ENCODE measurements at places on chromosomes 1 and 21.
A peak's percentile ranks its signal among the peaks of the same experiment; 100 is the strongest.

DNA sequence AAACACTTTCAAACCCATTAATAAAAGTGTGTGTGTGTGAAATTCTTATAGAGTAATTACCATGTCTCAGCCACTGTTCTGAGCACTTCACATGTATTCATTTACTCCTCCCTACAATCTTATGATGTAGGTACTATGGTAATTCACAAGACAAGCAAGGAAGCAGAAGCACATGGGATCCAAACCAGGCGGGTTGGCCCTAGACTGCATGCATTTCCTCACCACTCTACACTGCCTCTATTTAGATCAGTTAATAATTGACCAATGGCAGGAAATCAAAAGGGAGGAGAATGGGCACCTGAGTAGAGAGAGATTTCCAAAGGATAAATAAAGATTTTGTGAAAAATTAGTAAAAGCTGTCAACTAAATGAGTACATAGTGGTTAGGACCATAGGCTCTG, 15.7 kb downstream of the MAP3K21 start:
- peak; percentile 42 for DNase-seq

- no peak for DNase-seq
Measured at GRCh38 chr1:30001732-30002039, 721.7 kb downstream of the MATN1 start.

DNA sequence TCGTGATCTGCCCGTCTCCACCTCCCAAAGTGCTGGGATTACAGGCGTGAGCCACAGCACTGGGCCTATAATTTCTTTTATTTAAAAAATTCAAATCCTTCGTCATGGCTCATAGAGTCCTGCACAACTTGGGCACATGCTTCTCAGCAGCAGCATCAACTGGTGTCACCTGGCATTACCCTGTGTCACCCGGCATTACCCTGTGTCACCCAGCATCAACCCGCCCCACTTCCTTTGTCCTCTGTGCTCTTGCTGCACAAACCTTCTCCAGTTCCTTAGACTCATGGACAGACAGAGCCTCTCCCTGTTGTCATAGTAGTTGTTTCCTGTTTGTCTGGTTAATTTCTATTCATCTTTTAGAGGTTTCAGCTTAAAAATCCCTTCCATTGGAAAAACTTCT, 121.2 kb upstream of the SERBP1 start:
- DNase-seq, result no peak

DNA sequence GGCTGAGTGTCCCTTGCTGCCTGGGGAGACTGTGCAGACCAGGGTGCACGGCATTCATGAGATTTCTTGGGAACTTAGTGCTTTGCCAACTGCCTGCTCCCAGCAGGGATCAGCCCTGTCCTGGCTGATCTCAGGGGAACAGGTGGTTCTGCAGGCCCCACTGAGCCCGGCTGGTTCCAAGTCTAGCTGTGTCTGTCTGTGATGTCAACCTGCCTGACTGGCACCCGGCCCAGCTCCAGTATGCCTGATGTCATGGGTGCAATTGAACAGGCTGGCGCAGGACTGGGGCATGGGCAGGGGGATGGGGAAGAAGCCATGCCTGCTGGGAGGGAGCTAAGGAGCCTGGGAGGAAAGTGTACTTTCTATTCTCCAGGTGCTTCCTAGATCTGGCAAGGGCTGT, 227.1 kb downstream of the GRIK3 start:
- no peak for DNase-seq

- peak; percentile 67 for DNase-seq
Measured at GRCh38 chr1:41322835-41323234, 38.4 kb upstream of the FOXO6 start.

DNA sequence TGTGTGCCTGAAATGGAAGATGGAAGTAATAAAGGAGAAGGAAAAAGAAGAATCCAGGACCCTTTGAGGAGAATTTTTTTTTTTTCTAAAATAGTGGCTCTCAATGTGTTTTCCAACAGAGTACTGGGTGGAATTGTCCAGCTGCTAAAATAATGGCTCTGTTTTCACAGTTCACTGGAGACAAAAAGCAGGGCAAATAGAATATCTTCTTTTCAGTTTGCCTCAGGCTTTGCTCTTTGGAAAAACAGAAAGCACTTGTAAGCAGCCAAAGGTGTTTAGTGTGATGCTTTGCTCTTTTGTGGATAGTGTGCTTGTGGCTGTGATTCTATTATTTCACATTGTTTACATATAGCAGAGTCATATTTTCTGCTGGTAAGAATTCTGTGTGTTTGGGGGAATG, 77.4 kb upstream of the MROH9 start:
- DNase-seq, result no peak

DNA sequence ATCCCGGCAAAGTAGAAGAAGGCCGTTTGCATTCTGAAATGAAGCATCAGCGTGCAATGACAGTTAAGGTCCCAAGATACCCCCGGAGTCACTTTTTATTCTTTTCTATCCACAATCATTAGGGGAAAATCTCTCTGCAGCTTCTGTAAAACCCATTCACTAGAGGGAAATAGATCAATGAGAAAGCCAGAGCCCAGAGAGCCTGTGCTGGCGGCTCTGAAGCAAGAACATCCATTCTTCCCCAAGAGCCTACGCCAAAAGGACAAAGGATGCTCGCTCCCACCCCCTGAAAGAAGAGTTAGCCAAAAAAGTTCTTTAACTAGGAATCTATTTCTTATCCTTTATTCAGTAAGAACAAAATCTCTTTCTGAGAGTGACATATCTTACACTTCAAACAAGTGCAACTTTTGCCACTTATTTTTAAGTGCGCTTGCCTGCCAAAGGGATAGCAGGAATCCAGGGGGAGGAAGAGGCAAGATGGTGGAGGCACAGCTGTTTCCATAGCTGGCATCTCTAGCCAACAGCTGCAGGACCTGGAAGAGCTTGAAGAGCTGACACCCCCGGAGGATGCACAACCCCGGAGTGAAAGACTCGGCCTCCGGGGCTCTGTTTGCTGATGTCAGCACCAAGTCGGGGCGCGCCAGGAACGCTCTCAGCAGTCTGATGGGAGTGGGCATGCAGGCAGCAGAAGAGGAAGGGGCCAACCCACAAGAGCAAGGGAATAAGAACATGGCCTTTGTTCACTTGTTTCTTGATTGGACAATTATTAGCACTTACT, 68.7 kb downstream of the KCNN3 start:
- DNase-seq, result no peak

DNA sequence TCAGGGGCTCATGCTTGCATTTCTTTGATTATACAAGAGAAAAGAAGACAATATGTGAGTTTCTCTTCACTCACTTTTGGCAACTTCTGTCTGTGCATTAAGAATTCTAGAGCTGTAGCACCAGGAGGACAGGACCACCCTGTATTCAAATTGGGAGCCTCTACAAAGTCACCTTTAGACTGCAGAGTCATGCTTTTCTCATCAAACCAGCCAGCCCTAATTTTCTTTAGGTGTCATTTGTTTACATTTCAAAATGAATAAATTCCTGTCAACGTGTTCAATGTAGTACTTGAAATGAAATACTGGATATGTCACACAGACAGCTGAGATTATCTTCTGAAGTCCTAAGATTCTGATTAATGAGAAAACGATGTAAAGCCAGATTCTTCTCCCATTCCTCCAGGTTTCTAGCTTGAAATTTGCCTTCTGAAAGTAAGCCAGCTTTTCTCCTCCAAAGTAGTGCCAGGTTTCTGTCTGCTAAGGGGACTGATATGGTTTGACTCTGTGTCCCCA, 177.2 kb downstream of the GRIK1 start:
- no peak for DNase-seq

- DNase-seq, result no peak
Measured at GRCh38 chr1:220575718-220576497, 48.0 kb downstream of the MARK1 start.

DNA sequence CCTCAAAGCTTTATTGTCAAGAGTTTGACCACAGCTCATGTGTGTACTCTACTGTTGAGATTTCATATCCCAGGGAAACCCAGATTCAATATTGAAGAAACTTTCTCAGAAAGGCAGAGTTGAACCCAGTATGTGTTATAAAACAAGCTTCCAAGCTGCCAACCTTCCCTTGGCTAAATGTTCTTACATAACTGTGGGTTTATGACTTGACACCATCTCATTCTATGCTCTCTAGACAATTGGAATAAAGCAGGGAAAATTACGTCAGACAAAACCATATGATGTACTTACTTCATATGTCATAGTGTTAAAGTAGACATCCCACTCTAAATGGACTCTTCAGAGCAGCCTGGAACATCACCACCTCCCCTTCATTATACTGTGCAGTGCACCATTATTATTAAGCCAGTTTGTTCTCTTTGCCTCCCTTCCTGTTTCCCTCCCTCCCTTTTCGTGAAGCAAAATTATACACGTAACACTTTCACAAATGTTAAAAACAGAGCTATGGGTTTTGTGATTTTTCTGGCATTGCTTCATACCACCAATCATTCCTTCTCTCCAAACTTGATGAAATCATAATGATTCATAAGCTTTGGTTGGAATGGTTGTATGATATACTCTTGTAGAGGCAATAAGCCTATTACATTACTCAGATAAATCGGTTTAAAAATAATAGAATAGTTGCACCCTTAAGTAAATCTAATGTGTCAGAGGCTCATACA, 507.2 kb downstream of the LTN1 start:
- no peak for DNase-seq

GRCh38 chr21:45478115-45478801, 64.0 kb downstream of the SLC19A1 start:
- DNase-seq, result peak; percentile 25

- no peak for DNase-seq
Measured at GRCh38 chr1:212958175-212958574, 7.8 kb downstream of the VASH2 start.

DNA sequence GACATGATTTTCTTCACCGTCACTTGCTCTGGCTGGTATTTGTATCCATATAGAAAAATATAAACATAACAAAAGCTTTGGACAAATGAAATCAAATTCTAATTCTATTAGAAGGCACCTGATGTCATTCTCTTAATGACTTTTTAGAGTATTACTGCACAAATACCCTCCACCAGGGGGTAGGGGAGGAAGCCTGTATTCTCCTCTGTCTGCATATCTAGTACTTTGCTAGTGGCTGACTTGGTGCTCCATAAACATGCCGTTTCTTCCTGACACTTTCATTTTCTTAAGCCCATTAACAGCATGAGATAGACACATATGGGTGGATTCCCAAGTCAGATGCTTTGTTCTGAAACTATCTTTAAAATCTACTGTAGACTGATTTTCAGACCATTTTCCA, 20.6 kb upstream of the KCNJ15 start:
- peak; percentile 25 for DNase-seq

DNA sequence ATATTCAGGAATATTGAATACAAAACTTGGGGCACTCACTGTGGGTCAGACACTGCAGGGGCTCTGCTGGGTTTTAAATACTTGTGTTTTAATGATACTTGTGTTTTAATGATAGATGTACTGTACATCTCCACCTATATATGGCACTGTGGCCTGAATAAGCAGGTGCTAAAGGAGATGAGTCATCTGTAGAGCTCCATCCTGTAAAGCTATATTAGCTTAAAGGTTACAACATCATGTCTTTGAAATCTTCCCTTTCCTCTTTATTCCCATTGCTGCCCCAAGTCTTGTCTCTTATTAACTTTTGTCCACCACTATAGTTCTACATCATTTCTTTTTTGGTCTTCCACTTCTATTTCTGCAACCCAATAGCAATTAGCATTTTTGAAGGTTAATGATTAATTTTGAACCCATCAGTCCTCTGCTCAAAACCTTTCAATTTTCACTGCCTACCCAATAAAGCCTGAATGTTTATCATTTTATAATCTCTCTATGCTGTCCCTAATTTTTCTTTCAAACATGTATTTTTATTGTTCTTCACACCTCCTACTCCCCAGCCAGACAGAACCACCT, 113.3 kb upstream of the PTGFR start:
- DNase-seq, result no peak

DNA sequence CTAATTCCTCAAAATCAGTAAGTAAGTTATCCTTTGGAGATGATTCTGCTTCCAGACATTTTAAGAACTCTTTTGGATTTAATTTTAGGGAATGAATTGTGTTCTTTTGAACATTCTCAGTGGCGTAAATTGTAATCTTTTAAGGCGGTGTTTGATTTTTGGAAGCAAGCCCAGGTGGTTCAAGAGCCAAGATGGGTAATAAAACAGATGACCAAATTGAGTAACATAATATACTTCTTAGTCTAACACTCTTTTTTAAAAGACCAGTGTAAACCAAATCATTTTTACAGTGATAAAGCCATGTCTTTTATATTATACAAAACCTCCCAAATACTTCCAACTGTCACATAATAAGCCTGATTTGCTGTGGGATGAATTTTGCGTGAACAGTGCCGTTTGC, 133.8 kb downstream of the LRRC40 start:
- no peak for DNase-seq

GRCh38 chr1:17347769-17348592, 24.0 kb upstream of the PADI6 start:
- DNase-seq, result no peak

DNA sequence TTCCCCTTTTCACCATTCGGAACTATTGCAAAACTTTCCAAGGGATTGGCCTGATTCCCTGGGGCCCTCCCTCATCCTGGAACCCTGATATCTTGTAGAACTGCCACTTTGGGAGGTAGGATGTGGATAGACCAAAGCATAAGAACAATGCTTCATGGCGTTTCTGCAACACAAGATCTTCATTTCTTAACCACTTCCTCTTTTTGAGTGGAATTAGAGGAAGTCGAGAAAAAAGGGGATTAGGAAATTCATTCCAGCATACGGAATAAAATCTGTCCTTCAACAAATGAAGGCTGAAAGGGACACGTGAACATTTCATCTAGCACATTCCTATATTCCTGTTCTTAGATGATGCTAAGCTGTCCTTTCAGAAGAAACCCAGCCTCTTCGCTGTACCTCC, 149.3 kb downstream of the HUNK start:
- DNase-seq, result no peak

GRCh38 chr1:1528301-1529267, 11.8 kb downstream of the TMEM240 start:
- no peak for DNase-seq

- DNase-seq, result no peak
Measured at GRCh38 chr1:245986404-245987218, 520.5 kb downstream of the SMYD3 start.

DNA sequence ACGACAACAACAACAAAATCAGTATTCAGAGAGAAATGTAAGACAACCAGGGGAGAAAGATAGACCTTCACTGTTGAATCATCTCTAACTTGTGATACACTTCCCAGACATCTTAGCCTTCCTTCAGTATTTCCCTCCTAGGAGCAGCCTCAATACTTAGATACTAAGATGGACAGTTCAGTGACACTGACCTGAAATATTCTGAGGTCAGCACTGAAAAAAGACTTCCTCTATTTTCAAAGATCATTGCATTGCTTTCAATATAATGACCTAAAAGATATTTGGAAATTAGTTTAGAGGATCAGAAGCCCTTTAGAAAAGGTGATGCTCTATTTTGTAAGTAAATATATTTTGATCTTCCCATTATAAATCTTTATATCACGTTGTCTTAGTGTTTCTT, 101.0 kb downstream of the MRPL39 start:
- no peak for DNase-seq

GRCh38 chr1:18870957-18871356, 11.5 kb upstream of the TAS1R2 start:
- no peak for DNase-seq

- DNase-seq, result no peak
Measured at GRCh38 chr1:33152685-33153432, 29.0 kb downstream of the TRIM62 start.
